ENCODE measurements at places on chromosomes 4 and X.

DNA sequence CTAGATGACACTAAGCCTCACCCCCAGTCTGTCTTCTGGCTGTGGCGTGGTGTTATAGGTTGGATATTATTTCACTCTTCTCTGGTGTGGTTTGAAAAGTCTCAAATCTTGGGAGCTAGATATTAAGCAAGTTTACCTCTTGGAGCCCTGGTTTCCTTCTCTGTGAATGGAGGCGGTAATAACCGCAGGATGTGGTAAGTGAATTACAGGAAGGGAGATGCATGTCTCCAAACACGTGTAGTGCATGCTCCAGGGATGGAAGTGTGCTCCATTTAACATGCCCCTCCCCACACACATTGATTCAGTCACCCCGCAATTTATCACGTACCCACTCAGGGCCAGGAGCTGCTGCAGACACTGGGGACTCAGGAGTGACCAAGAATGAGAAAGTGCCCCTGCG is 4.9 kb downstream of the ZNF275 start:
- no peak for DNase-seq

GRCh38 chrX:154321594-154321993 is 26.0 kb downstream of the TKTL1 start:
- peak; percentile 14 for DNase-seq

GRCh38 chr4:147799986-147800555 is 68.2 kb downstream of the ARHGAP10 start:
- DNase-seq: no peak

DNA sequence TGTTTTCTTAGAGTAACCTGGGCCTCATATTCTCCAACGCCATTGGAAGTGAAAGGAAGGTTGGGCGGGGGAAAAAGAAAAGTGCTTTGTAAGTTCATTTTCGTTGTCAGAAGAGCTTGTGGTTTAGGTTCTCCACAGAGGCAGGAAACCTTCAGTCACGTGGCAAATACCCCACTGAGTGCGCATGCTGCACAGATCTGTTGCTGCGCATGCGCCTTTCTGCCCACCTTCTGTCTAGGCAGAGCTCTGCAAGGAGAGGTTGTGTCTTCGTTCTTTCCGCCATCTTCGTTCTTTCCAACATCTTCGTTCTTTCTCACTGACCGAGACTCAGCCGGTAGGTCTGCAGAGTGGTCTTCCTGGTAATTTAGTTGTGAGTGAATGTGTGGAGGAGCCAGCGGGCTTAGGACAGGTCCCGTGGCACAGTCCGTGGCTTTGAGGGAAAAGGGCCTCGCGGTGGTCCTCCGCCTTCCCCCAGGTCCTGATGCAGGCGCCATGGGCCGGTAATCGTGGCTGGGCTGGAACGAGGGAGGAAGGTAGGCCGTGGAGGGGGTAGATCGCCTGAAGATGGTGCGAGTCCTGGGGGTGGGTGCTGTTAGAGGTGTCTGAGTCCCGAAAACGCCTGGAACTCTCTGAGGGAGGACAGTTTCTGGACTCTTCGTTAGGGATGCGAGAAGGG is at the start of gene PAGE5:
TSS of gene PAGE5 (plus strand) at position 228 of the 676 bp plus-strand sequence. CDS start 1,037 bp downstream, outside the sequence.
- no peak for DNase-seq

- no peak for DNase-seq
Observed at GRCh38 chrX:19750028-19750782, 137.2 kb downstream of the SH3KBP1 start.

- DNase-seq: no peak
Observed at GRCh38 chrX:151031391-151031975, 48.3 kb downstream of the HMGB3 start.

- no peak for DNase-seq
Observed at GRCh38 chr4:178453057-178453456, 1010.8 kb upstream of the AGA start.

- DNase-seq: no peak
Observed at GRCh38 chr4:87152310-87153041, 67.9 kb downstream of the KLHL8 start.

DNA sequence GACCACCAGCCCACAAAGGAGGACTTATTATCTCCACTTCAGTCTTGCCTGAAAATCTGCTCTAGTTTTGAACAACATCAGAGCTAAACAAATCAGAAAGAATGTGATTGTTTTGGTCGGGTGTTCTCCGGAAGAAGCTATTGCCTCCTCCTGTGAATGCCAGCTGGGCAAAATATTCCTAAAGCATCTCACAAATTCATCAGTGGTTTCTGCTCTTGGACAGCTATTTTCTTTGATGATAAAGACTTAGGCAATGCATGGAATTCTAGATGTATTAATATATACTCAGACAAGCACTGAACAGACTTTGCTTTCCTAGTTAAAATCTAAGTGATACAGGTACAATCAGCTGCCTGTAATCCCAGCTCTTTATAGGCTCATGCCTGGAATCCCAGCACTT is 71.8 kb downstream of the ASMT start:
- DNase-seq: no peak

DNA sequence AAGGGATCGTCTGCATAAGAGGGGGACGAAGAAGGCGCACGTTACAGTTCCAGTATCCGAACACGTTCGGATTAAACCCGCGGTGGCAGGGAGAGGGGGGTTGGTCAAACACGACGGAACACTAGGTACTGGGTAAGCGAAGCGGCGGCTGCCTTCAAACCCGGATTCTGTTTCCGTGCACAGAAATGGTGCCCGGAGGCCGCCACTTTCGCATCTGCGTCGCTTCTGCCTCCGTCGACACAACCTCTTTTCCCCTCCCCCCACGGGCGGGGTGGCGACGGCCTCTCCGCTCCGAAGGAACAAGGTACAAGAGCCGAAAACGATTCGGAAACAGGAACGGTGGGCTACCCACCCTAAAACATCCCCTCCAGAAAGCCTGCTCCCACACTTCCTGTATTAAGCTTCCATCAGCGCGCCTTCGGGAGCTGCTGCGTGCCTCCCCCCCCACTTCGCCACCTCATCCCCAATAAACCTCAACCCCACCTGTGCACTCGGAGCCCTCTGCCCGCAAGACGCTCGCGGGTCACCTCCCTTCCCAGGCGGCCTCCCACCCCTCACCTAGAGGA is 667 bp downstream of the G3BP2 start:
- DNase-seq: peak; percentile 84

DNA sequence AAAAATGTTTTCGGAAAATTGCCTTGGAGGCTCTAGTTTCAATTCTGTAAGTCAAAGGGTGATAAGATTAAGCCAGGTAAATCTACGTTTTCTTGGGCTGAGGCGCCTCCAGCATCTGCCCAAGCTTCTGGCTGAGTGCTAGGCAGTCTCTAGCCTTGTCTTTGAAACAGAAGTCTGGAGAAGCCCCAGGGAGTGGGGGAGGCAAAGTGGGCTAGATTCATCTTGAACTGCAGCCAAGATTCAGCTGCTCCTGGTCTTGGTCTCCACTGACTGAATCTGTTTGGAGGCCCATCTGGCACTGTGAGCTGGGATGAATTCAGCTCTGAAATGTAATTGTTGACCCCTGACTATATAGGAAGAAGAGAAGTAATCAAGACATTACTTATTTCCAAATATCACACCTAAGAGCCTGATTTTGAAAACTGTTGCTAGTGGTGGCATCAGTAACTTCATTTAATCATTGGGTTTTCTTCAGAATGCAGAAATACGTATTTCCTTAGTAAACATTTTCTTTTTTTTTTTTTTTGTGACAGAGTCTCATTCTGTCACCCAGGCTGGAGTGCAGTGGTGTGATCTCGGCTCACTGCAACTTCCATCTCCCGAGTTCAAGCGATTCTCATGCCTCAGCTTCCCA is 187.3 kb upstream of the LEF1 start:
- peak; percentile 26 for DNase-seq

DNA sequence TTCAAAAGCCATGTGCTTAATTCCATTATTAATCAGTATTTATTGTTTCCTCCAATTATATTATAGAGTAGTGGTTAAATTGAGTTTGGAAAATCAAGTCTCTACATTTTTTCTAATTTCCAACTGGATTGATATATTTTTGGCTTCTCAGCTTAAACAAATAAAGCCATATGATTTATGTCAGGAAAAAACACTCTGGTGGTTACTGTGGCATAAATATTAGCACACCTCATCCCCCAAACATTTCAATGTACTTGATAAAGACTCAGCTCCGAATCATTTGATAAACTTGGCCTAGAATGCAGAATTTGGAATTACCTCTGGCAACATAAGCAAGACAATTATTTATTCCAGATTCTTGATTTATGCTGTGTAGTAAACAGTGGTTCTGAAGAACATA is 2313.8 kb downstream of the ARAP2 start:
- DNase-seq: no peak

GRCh38 chrX:13885591-13885990 is 68.7 kb upstream of the GPM6B start:
- no peak for DNase-seq

- DNase-seq: no peak
Observed at GRCh38 chr4:90727938-90728337, 600.7 kb downstream of the CCSER1 start.

DNA sequence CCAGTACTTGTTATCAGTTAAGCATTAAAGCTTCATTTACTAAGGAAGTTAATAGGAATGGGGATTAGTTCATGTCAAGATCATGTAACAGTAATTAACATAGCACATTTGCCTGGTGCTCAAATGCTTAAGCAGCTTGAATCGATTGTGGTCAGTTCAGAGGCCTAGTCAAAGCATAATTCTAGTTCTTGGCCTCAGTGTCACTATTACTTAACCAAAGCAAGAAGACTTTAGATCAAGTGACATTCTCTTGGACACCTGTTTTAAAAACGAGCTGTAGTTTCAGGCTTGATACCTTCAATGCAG is 115.2 kb upstream of the BMPR1B start:
- DNase-seq: no peak

DNA sequence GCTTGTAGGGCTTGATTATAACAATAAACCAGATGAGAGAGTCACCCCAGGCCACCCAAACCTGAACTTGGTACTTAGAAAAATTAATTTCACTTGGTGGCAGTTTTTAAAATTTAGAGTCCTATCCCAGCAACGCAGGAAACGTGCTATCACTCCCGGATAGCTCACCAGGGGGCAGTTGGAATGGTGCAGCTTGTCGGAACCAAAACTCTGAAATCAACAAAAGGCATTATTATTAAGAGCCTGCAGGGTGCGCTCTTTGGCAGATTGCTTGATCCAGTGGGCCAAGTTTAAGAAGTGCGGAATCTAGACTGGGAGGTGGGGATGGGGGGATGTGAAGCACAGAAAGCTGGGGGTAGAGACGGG is 2.4 kb downstream of the FRAS1 start:
- DNase-seq: no peak

- no peak for DNase-seq
Observed at GRCh38 chr4:144658903-144659302, 12.9 kb downstream of the HHIP start.

GRCh38 chrX:9903146-9903545 is 64.0 kb upstream of the CLDN34 start:
- DNase-seq: no peak

DNA sequence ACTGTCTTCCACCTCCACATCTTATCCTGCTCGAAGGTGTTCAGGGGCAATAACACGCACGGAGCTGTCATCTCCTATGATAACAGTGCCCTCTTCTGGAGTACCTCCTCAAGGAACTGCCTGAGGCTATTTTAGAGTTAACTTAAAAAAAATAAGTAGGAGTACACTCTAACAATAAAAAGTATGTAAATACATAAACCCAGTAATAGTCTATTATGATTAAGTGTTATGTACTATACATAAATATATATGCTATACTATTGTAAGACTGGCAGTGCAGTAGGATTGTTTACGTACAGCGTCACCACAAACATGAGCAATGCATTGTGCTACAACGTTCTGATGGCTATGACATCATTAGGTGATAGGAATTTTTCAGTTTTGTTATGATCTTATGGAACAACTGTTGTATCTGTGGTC is 34.5 kb upstream of the TLR2 start:
- no peak for DNase-seq

- no peak for DNase-seq
Observed at GRCh38 chr4:106140601-106141000, 175.4 kb downstream of the TBCK start.

DNA sequence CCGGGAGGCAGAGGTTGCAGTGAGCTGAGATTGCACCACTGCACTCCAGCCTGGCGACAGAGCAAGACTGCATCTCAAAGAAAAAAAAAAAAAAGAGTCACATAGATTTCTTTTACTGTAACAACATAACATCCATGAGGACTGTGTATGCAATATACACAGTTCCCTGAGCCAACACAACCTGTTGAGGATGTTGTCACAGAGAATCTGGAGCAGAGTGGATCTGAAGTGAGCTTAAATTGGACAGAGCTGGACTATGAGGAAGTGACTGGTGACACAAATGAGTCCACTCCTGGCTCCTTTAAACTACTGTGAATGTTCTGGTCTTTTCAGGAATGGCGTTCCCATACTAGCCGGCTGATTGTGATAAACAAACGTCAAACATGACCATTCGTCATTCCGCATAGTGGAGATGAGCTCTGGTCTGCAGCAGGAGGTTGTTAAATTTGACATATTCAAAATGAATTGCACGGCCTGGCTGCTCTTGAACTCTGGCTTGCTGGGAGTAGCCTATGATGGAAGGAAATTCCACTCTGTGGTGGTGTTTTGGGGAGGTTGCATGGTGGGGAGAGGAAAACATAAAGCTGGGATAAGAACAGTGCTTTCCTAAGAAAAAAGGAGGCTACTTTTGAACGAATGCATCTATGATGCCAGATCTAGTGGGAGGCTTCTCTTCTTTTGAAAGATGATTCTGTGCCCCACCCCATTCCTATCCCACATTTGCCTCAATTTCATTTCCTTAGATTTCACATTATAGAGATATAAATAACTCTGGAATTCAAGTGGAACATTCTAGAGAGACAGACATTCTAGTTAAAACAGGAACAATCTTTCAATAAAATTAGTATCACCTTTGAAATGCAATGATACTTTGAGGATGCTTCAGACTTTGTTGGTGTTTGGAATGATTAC is 149.5 kb downstream of the SHROOM3 start:
- DNase-seq: no peak

- DNase-seq: no peak
Observed at GRCh38 chr4:75289914-75290582, 224.2 kb downstream of the RCHY1 start.

DNA sequence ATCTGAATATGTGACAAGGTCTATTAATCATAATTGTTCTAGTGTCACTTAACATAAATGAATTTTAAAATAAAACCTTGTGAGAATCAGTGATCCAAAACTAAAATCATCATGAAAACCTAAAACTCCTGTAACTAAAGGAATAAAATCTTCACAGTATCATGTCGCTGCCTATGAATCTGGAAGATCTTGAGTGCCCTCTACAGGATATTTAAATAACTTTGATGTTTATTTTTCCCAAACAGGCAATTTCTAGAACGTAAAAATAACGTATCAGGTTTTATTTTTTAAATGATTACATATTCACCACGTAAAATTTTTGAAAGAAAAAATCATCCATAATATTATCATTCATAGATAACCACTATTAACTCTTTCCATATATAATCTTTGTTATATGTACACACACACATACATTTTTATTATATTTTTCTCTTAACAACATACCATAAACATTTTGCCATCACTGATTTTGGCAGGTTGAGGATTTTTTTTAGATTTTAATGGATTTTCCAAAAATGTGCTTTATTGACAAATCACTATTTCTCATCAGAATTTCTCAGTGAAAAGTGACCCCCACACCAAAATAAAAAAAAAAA is 79.6 kb downstream of the COMMD8 start:
- no peak for DNase-seq
